ENCODE measurements at places on chromosomes 2 and 18. TPM values are rescaled to one million over a fixed set of nuclear protein-coding genes. Genes with fewer than 3 reads are reported as not detected.

SLC16A14 gene
- 1.3 TPM for total RNA-seq

C2orf81 gene
- 3.6 TPM for total RNA-seq

SH3RF3 gene
- 0.61 TPM for total RNA-seq

CENPA gene
- total RNA-seq = 38.8 TPM

CDH19 gene
- 1.2 TPM for total RNA-seq

C2orf78 gene
- not detected for total RNA-seq

FMNL2 gene
- total RNA-seq = 39.0 TPM

KYNU gene
- total RNA-seq = 220 TPM

UGT1A10 gene
- not detected for total RNA-seq

UGT1A6 gene
- 1.5 TPM for total RNA-seq

ABCA12 gene
- total RNA-seq = 0.15 TPM

SKOR2 gene
- total RNA-seq = not detected

COL5A2 gene
- 70.6 TPM for total RNA-seq

PIEZO2 gene
- 0.70 TPM for total RNA-seq

IL1F10 gene
- total RNA-seq = not detected

RAB12 gene
- 24.1 TPM for total RNA-seq

BMP10 gene
- not detected for total RNA-seq

CNGA3 gene
- total RNA-seq = 0.09 TPM

KANSL1L gene
- 0.67 TPM for total RNA-seq

UCN gene
- total RNA-seq = 1.7 TPM

SULT1C4 gene
- not detected for total RNA-seq

STARD6 gene
- not detected for total RNA-seq

LAMA1 gene
- 0.13 TPM for total RNA-seq

RESP18 gene
- not detected for total RNA-seq

EFHD1 gene
- 5.1 TPM for total RNA-seq

LIPG gene
- 0.17 TPM for total RNA-seq

SMYD1 gene
- not detected for total RNA-seq

PIGN gene
- total RNA-seq = 10.2 TPM

LOXHD1 gene
- not detected for total RNA-seq

SLC9A2 gene
- 3.3 TPM for total RNA-seq

ALLC gene
- total RNA-seq = 0.11 TPM

FAM124B gene
- 0.05 TPM for total RNA-seq

RAB6C gene
- not detected for total RNA-seq

RNF152 gene
- 0.13 TPM for total RNA-seq

RBM43 gene
- total RNA-seq = 3.0 TPM

GRB14 gene
- 5.0 TPM for total RNA-seq

EPB41L3 gene
- total RNA-seq = 0.41 TPM

SIX3 gene
- total RNA-seq = 3.3 TPM

IL18R1 gene
- total RNA-seq = 1.2 TPM

FSHR gene
- total RNA-seq = not detected

EGR4 gene
- 0.19 TPM for total RNA-seq

TMEM178A gene
- total RNA-seq = 0.21 TPM

POTEE gene
- 0.09 TPM for total RNA-seq

SPR gene
- total RNA-seq = 120 TPM

WNT6 gene
- 0.23 TPM for total RNA-seq

TMEFF2 gene
- 0.20 TPM for total RNA-seq

RPRD1A gene
- 15.6 TPM for total RNA-seq

GPR35 gene
- 0.83 TPM for total RNA-seq

SCYGR4 gene
- not detected for total RNA-seq

SLC5A7 gene
- total RNA-seq = not detected

CREG2 gene
- 9.3 TPM for total RNA-seq
